ENCODE measurements at places on chromosomes 11 and 22.

DNA sequence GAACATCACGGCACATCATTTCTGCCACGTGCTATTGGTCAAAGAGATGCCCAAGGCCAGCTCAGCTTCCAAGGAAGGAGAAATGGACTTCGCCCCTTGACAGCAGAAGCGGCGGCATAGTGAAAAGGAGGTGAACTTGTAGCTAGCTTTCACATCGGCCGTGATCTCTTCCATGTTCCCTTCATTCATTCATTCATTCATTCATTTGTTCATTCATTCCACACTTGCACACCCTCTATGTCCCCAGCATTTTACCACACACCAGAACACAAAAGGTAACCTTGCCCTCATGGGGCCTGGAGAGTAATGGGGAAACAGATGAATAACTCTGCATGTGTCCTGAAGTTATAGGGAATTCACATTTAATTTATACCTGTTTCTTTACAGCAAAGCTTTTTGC, 1.1 kb upstream of the CYTH4 start:
- DNase-seq = no peak

GRCh38 chr22:39954584-39955055, 5.6 kb upstream of the TMA7B start:
- peak; percentile 57 for DNase-seq

DNA sequence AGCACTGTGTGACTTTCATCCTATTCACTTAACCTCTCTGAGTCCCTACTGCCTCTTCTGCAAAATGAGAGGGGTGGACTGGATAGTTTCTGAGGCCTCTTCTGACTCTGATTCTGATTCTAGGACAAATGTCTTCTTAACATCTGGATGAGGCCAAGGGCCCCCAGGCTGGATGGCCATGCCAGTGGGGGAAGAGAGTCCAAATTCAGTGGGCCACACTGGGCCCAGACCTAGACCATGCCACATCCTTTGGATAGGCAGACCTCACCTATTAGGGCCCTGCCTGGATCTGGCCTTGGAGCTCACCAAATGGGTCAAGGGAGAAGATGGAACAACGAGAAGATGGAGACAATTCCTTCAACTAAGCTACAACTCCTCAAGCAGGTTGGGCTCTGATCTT, 24.6 kb downstream of the NRXN2 start:
- no peak for DNase-seq

GRCh38 chr11:119266517-119267255, 50.2 kb downstream of the MCAM start:
- peak; percentile 7 for DNase-seq

GRCh38 chr11:129591527-129591926, 215.9 kb downstream of the BARX2 start:
- no peak for DNase-seq
